Occipital lobe (tissue), 3 donors: ENCODE measurements at places on chromosomes 16 and 17. TPM values are rescaled to one million over a fixed set of nuclear protein-coding genes. Genes with fewer than 3 reads are reported as not detected.

Gene GP1BA
- not detected for total RNA-seq

DNA sequence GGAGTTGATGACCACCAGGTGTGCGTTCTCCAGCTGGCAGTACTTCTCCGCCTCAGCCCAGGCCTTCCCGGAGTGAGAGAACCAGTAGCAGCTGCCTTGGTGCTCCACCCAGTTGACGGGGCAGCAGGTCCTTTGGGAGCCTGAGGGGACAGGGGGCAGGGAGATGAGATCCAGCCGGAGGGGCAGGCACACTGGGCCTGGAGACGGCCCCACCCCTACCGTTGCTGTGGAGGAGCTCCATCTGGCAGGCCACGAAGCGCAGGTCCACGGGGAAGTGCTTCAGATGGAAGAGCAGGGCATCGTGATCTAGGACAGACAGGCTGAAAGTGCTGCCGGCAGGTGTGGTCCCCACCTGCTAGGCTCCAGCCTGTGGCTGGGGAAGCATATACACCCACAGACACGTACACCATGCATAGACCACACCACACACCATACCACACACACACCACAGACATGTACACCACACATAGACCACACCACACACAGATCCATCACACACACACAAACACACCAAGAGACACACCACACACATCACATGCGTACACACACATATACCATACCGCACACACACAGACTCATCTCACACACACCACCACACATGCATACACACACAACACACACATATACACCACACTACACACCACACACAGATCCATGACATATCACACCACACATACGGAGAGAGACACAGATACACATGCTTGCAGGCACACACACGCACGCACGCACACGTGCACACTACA, 7.4 kb downstream of the ASGR2 start:
- DNase-seq = no peak

DNA sequence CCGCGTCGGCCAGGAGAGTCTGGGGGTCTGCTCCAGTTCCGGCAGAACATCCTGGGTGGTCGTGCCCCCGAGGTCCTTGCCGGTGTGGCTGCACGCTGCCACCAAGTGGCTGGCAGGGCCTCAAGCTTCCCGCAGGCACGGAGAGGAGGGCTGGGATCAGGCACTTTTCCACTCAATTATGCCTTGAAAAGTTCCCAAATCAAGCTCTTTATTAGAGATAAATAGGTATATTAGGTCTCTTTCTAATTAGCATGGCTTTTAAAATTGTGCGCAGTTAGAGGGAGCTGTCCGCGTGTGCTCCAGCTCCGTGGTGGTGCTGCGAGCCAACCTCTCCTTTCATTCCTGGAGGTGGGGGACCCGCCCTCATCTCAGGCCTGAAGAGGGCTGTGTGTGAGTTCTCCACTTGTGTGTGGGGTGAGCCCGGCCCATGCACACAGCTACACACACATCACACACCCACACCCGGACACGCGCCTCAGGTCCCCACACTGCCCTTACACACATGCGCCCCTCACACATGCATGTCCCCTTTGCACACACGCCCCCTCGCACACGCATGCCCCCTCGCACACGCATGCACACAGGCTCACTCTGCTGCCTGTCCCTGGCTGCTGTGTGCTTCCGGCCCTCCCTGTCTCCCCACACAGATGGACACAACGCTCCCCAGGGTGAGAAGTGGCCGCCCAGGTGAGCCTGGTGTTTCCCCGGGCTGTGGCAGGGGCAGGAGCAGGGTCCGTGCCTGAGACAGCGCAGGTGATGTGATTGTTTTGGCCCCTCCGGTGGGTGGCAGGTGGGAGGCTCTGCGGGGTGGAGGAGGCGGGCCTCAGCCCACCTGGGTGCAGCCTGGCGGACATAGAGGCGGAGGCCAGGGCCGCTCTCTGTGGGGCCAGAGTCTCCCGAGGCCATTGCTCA, 28.8 kb downstream of the CACNA1H start:
- no peak for DNase-seq

- DNase-seq = no peak
Measured at GRCh38 chr17:56373981-56374833, 219.3 kb upstream of the NOG start.

DNA sequence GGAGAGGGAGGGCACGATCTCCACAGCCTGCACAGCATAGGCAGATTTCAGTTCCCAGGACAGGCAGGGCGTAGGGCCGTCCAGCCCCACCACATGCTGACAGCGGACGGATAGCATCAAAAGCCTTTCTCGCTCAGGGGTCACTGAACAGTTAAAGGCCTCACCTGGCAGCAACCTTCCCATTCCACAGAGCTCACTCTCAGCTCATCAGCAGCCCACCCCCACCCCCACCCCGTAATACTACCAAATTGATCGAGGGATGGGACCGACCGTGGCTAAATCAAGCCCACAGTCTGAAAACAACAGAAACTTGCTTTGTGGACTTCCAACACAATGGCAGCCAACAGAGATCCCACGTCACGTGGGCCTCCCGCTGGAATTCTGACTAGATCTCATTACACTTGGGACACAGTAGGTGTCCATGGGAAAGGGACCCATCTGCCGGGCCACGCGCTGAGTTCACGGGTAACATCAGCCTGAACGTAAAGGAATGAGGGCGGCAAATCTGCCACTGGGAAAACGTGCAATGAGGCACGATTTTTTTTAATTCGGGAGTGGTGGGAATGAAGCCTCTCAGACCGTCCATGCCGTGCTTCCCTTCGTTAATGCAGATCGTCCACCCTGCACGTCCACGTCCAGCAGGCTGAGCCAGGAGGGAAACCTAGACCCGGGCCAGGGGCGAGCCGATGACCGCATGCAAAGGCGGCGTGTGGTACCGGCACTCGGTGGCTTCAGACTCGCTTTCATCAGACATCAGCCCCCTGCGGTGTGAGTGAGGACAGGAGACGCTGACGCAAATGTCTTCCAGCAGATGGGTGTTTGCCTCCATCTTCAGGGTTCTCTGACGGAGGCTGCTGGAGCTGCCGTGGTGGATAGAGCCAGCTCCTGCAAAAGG, 92.1 kb downstream of the TBC1D16 start:
- DNase-seq = no peak

Gene GRIN2C
- 0.47 TPM for total RNA-seq

Gene ZDHHC1
- total RNA-seq = 2.3 TPM

DNA sequence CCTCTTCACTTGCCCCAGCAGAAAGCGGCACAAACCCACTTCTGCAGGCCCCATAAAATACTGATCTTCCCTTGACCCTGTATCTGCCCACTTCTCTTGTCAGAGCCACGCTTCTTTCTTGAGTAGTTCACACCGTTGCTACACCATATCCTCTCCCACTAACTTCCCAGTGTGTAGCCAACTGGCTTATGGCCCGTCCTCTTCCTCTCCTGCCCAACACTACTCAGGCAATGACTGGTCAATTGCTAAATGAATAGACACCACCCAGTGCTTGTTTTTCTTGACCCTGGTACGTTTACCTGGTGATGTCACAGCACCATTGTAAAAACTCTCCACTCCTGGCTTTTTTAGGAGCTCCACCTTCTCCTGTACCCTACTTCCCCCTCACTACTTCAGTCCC, 86.9 kb downstream of the NDEL1 start:
- no peak for DNase-seq

GRCh38 chr16:63890081-63890480, 1231.8 kb downstream of the CDH11 start:
- no peak for DNase-seq

DNA sequence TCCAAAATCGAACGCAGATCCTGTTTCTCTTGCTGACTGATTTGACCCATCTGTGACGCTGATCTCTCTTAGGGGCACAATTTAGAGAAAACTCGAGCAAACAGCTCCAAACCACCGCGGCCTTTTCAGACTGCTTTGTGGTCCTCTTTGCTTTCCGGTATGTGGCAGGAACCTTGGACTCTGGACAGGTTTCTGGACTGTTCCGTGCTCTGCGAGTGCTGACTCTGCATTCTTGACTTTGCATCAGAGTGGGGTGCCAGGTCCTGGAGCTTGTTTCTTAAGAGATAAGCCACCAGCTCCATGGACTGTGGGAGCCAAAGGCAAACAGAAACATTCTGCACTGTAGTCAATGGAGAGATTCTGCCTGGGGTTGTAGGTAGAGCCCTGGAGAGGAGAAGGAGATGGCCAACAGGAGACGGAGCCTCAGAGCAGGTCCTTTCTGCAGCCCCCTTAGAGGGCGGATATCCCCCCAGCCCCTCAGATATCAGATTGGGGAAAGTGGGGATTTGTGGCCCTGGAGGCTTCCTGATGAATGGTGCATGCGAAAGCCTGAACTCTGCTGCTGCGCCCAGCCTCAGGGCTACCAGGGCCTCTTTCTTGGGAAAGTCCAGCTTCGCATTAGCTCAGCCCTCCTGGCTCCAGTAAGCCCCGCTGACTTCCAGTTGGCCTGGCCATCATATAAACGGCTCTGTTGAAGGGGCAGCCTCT, 65.6 kb downstream of the WIPI1 start:
- no peak for DNase-seq

Gene TPSB2
- not detected for total RNA-seq

Gene DDX28
- 11.2 TPM for total RNA-seq

- no peak for DNase-seq
Measured at GRCh38 chr16:86722970-86723369, 144.6 kb downstream of the FOXL1 start.

Gene CA7
- not detected for total RNA-seq

DNA sequence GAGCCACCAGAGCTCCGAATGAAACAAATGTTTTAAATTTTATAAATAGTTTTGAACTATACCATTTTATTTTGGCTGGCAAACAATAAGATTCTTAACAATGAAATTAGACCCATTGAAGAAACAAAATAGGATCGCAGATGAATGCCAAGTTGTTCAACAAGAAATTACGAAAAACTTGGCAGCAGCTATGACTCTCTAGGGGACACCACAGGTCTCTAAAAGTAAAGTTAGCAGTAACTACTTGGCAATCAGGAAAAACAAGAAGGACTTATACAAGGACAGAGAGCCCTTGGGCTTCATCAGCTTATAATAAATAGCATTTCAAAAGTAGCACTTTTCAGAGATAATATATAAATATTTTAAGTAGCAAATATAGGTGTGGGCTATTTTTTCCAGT, 603.8 kb upstream of the PSMD7 start:
- DNase-seq = no peak

Gene TSPAN10
- total RNA-seq = 0.16 TPM

Gene KRTAP3-1
- not detected for total RNA-seq

DNA sequence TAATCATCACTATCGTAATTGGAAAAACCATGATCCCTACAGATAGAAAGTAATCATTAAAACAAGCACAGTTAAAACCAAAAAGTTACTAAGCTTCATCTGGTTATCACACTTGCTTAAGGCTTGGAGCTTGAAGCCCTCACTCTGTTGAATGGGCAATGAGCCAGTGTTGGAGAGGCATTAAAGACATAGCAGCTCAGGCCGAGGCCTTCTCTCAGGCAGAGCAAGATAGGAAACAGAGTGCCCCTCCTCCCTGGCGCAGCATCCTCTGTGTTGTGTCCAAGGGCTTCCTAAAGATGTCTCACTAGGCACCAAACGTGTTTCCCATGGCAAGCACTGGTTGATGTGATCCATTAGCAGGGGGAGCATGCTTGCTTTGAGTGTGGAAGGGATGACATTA, 34.9 kb upstream of the LGALS9 start:
- DNase-seq = no peak

Gene ITGA2B
- total RNA-seq = 0.78 TPM

- DNase-seq = no peak
Measured at GRCh38 chr16:17359788-17360390, 110.9 kb downstream of the XYLT1 start.

- DNase-seq = no peak
Measured at GRCh38 chr17:8371786-8372185, 4.7 kb downstream of the KRABD2 start.

Gene PDE6G
- total RNA-seq = not detected

- DNase-seq = no peak
Measured at GRCh38 chr17:80759377-80759673, 214.7 kb downstream of the RPTOR start.
